NCI-H226 (cell line): ENCODE measurements at places on chromosomes 1 and 21.

DNA sequence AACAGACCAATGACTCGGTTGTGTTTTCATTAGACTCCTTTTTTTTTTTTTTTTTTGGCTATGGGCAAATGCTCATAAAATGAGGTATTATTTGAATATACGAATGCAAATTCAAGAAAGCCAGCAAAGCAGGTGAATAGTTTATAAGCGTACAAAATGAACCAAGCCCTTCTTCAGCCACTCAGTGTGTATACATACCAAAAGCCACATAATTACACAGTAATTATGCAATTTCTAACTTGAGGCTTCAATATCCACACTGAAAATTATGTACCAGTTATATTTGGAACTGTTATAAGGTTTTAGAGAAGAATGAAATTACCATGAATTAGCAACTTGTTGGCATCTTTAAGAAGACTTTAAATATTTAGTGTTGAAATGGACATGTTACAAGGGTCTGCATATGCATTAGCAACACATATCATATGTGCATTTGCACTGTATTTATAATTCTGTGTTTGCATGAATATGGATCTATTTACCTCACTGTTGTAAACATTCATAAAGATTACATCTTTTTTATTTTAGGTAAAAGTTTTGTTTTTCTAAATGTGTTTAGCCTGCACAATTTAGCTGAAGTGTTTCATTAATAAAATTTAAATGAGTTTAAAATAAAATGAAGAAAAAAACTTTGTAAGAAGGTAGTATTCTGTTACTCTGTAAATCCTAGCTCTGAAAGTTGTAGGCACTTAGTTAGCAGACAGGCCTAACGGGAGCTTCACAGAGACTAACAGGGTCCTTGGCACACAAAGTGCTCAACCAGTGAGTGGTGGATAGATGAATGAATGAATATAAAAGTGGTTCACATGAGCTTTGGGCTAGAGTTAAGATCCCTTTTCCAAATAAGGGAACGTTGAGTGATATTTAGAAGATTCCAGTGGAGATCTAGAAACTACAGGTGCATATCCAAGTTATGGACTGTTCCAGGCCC is 241.0 kb upstream of the NFIA start:
- DNase-seq, result no peak

GRCh38 chr1:118820864-118821263 is 167.3 kb downstream of the TBX15 start:
- DNase-seq, result no peak

- no peak for DNase-seq
These were observed 989 bp upstream of the ETV3 start for GRCh38 chr1:157139052-157139715.

DNA sequence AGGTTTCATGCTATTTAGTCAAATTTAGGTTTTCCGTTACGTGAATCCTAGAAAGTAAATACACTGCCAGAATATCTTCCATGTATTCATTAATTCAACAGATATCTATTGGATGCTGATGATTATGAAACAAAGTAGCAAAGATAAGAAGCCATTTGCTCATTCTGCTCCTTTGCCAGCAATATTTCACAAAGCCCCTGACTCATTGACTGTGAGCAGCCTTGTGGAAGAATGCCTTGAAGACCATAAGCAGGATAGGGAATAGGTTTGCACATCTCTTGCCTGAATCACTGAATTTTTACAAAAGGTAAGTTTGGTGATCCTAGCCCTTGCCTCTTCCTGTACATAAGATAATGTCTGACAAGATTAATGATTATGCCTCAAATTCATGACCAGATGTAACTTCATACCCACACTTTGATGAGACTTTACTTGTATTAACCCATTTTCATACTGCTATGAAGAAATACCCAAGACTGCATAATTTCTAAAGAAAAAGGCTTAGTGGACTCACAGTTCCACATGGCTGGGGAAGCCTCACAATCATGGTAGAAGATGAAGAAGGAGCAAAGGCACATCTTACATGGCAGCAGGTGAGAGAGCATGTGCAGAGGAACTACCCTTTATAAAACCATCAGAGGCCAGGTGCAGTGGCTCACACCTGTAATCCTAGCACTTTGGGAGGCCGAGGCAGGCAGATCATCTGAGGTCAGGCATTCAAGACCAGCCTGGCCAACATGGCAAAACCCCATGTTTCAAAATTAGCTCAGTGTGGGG is 1.6 kb upstream of the PIGK start:
- peak; percentile 87 for DNase-seq

DNA sequence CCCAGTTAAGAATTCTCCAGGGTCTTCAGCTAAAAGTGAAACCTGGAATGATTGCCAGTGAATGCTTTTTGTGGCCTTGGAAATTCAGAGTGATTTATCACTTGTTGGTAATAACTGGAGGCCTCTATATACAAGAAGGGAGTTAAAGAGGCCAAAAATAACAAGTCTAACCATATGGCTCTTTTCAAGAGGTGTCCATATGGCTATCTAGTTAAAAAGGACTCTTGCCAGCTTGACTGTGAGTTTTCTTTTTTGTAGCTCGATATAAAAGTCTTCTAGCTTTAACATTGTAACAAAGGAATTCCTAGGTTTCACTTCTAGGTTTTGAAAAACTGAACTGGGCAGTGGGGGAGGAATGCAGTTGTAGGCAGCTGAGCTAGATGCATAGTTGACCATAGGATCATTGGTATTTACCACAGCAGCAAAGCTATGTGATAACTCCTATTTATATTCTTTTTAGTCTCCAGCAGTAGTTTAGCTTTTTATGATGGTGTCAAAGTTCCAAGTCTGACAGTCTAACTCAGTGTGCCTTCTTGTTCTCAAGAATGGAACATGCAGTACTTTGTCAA is 44.4 kb downstream of the CACHD1 start:
- DNase-seq, result peak; percentile 68

GRCh38 chr1:27592931-27593677 is 10.8 kb downstream of the AHDC1 start:
- DNase-seq, result no peak

GRCh38 chr1:61043010-61043820 is 39.1 kb upstream of the NFIA start:
- peak; percentile 47 for DNase-seq

- DNase-seq, result no peak
These were observed 85.9 kb downstream of the PTPRU start for GRCh38 chr1:29322147-29322694.

- DNase-seq, result peak; percentile 46
These were observed at the start of gene NTRK1 for GRCh38 chr1:156860628-156861423. NTRK1 (plus strand) TSS chr1:156860865; CDS start chr1:156860935, 70 bp downstream.

DNA sequence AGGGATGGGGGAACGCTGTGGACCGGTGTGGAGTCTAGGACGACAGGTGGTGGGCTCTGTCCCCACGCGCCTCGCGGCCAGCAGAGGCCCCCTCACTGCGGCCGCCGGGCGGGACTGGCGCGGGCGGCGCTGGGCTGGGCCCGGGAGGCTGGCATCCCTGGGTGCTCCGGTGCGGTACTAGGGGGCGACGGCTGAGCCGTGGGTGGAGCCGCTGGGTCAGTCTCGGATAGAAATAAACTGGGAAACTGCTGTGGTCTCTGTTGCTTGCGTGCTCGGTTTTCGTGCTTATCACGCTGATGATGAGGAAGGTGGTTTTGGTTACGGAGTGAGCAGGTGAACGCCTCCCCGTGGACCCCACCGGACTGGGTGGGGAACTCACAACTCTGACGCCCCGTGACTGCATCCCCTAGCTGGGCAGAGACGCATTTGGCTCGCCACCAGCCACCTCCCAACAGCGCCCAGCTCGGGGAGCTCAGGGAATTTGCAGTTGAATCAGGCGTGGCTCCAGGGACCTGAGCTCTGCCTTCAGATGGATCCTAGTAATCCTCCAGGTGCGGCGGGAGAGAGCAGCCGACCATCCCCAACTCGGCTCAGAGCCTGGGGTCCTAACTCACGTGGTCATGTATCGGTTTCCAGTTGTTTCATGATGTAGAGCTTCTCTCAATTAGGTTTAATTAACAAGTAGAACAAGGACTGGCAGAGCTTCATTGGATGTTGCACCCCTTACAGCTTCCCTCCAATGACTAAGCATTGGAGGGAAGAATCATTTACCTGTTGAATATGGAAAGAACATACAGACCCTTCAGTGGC is 32.1 kb downstream of the HSD17B7 start:
- peak; percentile 28 for DNase-seq

DNA sequence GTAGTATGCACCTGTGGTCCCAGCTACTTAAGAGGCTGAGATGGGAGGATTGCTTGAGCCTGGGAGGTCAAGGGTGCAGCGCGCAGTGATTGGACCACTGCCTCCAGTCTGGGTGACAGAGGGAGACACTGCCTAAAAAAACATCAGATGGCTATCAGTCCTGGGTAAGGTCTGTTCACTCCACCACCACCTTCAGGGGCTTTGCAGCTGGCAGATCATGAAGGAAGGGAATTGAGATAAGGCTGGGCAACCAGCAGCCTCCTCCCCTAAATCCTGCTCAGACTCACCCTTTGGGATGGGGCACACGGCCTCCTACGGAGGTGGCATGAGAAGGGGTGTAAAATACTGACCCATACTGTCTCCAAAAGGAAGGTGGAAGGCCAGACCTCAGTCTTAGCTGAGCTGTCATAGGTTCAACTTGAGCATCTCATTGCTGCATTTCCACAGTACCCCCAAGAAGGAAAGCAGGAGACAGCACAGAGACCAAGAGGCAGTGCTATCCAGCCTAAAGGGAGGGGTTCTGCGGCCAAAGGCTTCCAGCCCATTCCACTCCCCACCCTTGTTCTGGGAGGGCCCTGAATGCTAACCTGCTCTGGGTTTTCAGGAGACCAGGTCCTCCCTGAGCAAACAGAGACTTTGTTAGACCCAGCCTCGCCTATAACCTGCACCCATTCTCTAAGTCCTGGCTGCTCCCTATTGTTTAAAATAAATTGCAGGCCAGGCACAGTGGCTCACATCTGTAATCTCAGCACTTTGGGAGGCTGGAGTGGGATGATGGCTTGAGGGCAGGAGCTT is 13.7 kb downstream of the SLC45A3 start:
- no peak for DNase-seq

DNA sequence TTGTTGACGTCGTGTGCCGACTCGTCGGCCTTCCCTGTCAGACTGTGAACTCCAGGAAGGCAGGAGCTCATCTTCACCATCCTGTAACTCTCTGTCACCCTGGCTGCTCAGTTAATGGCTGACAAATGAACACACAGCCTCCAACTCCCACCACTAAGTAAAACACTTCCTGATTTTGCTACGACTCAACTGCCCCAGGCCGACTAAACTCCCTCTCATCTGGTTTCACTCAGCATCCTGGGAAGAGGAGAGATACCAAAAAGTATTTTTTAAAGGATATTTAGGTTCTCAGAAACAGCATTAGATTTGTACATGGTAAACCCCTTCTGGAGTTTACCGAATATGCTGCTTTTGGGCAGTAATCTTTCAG is 18.2 kb upstream of the LHX4 start:
- no peak for DNase-seq

DNA sequence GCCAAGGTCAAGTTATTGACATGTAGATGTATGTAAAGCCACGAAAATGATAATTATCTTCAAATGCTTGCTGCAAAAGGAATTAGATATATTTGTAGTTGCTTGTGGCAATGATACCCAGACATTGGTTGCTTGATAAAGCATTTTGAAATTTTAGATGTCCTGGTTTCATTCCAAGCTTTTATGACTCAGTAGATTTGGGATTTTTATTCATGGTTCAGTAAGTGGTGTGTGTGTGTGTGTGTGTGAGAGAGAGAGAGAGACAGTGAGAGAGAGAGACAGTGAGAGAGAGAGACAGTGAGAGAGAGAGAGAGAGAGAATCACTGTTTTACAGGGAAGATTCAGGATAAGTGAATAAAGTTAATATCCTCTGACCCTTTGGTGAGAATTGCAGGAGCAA is 498.2 kb upstream of the C1orf87 start:
- DNase-seq, result peak; percentile 66

GRCh38 chr1:147919896-147920295 is 8.3 kb upstream of the GPR89B start:
- DNase-seq, result no peak

DNA sequence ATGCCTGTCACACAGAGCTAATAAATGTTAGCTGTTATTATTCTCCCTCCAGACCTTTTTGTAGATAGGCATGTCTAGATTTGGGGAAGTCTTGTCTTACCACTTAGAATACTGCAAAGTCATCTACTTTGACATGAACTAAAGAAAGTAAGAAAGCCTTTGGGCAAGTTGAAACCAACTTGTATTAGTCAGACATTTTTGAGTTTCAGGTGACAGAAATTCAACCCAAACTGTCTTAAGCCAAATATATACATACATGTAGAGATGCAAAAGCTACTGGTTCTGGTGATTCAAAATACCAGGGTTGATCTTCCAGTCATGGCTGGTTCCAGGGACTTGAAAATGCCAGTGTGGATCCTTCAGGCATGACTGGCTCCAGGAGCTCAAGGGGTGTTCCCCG is 276.8 kb upstream of the TMEM51 start:
- no peak for DNase-seq

- no peak for DNase-seq
These were observed 77.4 kb upstream of the TMPRSS2 start for GRCh38 chr21:41585199-41585994.

DNA sequence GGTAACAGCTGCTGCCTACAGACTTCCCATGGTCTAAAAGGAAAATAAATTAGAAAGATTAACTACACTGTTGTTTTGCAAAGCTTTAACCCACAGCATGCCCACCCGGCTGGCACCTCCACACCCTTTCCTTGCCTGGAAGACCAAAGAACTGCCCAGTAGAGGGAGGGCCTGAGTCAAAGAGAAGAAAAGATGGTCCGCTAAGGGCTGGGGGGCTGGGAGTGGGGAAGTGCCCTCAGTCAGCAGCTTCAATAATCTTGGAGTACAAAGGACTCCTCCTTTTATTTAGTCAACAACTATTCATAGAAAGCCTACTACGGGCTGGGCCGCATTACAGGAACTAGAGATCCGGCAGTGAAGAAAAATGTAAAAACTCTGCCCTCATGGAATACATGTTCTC is 40.6 kb downstream of the ERI3 start:
- no peak for DNase-seq

GRCh38 chr1:47182676-47183235 is 7.1 kb downstream of the PDZK1IP1 start:
- DNase-seq, result no peak

DNA sequence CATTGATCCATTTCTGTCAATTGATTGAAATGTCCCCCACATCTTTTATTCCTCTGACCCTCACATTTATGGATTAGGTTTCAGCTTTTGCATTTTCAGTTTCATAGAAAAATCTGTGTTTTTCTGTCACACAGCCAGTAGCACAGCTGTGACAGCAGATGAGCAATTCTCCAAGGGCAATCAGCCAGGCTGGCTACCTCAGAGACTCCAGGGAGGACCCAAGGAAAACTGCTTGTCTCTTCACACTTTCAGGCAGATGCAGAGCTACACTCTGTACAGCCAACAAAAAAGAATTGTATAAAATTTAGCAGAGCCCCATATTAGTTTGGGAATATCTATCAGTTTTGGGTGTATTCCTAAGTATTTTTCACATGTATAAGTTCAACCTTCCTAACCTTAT is 257.2 kb downstream of the LRRC7 start:
- DNase-seq, result no peak
